Cortex of kidney (tissue), 1 donor: ENCODE measurements at places on chromosomes 11 and 22.

DNA sequence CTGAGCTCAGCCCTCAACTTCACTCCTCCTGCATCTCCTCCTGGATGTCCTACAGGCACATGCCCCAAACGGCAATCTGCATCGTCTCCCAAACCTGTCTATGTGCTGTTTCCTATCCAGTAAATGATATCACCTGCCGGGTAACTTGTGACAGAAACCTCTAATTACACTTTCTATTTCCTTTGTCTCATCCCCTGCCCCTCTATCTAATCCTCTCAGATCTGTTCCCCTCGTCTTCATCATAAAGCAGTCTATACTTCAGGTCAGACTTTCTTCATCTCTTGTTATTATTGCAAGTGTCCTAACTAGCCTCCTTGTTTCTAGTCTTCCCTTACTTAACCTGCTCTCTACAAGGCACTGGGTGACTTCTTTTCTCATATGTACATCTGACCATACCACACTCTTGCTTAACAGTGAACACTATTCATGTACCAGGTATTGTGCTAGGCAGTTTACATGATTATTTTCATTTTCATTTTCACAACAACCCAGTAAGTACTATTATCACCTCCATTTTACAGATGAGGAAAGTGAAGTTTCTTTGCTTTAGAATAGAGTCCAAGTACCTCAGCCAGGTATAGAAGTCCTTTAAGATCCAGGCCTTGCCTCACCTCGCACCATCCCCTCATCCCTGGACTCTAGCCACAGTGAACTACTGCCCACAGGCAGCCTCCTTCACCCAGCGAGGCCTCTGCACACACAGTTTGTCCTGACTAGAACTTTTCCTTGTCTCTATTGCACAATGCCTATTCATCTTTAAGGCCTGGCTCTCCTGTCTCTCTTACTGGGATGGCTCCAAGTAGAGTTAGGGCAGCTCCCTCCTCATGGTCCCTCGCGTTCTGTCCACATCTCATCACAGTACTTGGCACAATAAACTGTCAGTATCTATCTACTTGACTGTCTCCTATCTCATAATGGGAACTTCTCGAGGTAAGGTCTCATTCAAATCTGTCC is 22.1 kb upstream of the UCP3 start:
- DNase-seq, result no peak

- DNase-seq, result no peak
Measured at GRCh38 chr22:43249789-43250471, 63.0 kb upstream of the TTLL12 start.

- no peak for DNase-seq
Measured at GRCh38 chr11:72607496-72607895, 66.7 kb downstream of the PDE2A start.

- DNase-seq, result no peak
Measured at GRCh38 chr11:101202614-101203013, 73.0 kb upstream of the PGR start.

- DNase-seq, result no peak
Measured at GRCh38 chr22:45314786-45315185, 5.1 kb downstream of the FAM118A start.

- no peak for DNase-seq
Measured at GRCh38 chr11:16977136-16977993, 36.8 kb downstream of the PLEKHA7 start.

DNA sequence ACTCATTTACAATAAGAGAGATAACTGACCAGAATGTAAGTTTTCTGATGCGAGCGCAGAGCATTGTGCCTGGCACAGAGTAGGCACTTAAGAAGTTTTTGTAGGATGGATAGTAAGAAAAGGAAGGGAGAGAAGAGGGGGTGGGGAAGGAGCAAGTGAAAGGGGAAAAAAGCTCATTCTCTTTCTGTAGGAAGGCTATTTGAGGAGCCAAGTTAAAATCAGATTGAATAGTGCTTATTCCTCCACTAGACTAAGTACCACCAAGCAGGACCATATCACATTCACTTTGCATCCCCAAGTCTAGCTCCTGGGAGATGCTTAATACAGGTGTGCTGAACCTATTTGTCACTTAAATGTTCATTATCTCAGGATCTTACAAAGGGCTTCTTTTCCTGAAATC is 14.1 kb upstream of the CRKL start:
- no peak for DNase-seq

- no peak for DNase-seq
Measured at GRCh38 chr22:48301421-48301820, 1526.3 kb downstream of the BRD1 start.

DNA sequence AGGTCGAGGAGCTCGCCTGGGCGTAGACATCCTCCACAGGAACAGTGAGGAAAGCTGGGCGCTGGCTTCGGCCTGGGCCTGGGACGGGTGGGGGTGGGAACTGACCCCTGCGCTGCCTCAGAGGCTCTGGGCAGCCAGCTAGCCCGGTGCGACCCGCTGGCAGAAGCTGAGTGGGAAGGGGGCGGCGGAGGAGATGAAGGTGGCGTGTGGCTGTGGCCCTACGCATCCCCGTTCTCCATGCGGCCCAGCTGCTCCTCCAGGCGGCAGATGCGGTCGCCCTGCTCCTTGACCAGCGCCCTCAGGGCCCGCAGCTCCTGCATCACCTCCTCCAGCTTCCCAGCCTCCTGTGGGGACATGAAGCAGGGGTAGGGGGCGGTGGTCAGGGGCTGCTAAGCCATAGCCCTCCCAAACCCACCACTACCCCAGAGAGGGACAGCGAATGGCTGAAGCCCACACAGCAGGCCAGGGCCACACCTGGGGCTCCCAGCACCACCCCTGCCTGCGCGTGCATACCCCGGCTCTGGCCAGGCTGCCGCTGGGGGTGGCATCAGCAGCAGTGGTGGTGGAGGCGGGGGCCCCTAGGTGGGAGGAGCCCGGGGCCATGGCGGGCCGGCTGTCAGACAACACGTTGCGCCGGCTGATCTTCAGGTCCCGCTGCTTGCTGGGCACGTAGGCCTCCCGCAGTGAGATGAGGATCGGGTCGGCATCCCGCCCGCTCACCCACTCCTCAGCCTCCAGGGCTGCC is 848 bp upstream of the PTPRCAP start:
- no peak for DNase-seq

- DNase-seq, result no peak
Measured at GRCh38 chr11:129969920-129970319, 32.7 kb downstream of the PRDM10 start.

GRCh38 chr11:2525166-2525861 is 80.5 kb downstream of the KCNQ1 start:
- no peak for DNase-seq

GRCh38 chr22:48217596-48217995 is 1455.1 kb downstream of the TBC1D22A start:
- DNase-seq, result no peak

DNA sequence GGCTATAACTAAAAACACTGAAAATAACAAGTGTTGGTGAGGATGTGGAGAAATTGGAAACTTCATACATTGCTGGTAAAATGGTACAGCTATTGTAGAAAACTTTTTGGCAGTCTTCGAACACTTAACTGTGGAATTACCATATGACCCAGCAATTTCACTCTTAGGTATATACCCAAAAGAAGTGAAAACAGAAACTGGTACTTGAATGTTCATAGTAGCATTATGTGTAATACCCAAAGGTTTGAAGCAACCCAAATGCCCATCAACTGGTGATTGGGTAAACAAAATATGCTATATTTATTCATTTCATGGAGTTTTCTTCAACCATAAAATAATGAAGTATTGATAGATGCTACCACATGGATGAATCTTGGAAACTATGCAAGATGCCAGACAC is 40.8 kb upstream of the FTH1 start:
- no peak for DNase-seq

- DNase-seq, result no peak
Measured at GRCh38 chr11:130023204-130023603, 20.6 kb upstream of the PRDM10 start.

- DNase-seq, result no peak
Measured at GRCh38 chr11:126619516-126619915, 264.0 kb downstream of the ST3GAL4 start.

DNA sequence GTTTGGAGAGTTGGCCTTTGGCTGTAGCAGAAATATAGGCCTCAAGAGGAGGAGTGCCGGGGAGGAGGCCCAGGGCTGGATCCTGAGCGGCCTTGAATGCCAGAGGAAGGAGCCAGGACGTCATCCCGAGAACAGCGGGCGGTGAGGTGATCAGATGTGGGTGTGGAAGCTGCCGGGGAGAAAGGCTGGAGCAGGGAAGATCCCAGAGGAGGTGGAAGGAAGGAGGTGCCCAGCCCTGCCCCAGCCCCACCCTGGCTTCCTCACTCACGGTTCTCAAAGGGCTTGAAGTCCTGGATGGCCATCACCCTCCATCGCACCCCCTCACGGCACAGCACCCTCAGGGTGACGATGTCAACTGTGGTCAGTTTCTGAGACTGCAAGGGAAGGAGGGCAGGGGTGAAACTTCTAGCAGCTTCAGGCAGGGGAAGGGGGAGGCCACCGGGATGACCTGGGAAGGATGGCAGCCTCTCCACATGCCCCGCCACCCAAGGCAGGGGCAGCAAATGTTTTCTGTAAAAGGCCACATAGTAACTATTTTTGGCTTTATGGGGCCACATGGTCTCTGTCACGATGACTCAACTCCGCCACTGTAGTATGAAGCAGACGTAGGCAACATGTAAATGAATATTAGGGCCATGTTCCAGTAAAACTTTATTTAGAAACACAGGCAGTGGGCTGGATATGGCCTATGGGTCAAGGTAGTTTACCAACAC is 10.7 kb downstream of the IL2RB start:
- no peak for DNase-seq

DNA sequence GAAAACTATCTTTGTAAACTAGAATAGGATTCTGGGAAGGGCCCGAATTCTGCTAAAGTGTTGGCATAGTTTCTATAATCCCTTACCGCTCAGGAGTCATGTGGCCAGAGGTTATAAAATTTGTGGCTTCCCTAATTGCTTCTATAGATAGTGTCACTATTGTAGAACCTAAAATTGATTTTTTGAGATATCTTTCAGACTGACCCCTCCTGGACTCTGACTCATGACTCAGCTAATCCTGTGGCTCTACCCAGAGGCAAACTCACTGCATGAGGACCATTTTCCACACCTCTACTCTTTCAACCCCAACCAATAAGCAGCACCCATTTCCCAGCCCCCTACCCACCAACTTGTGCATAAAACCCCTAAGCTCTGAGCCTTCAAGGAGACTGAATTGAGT is 61.8 kb upstream of the PRSS23 start:
- no peak for DNase-seq

- no peak for DNase-seq
Measured at GRCh38 chr11:125433454-125434121, 62.5 kb downstream of the FEZ1 start.

DNA sequence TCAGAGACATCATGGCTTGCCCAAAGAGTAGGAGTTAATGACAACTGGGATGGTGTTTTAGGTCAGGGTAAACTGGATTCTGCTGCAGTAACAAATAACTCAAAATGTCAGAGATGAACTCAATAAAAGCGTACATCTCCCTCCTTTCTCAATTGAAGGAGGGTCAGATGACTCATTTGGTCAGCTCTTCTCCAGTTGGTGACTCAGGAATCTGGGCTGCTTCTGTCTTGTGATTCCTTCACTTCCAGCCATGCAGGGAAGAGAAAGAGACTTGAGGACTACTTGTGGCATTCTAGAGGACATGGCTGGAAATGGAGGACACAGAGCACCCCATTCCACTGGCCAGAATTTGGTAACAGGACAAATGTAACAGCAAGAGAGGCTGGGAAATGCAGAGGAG is 3.2 kb upstream of the SYT13 start:
- DNase-seq, result no peak

- DNase-seq, result no peak
Measured at GRCh38 chr11:72793076-72793424, 797 bp downstream of the STARD10 start.

DNA sequence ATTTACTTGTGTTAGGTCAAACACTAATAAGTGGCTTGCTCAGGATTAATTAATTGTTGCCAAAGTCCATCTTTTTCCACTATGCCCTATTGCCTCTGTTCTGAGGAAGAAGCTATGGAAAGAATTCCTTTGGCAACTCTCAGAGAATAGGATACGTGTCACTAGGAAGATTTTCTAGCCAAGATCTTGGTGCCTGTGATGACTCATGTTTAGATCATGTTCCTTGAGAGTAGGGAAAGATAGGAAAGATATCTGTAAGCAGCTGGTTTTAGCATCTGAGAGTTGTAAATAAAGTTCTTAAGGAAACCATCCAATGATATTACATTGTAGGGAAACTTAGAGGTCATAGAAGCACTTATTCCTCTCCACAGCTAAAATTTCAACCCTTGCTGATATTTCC is 15.7 kb downstream of the SLN start:
- DNase-seq, result no peak

- DNase-seq, result no peak
Measured at GRCh38 chr22:29914165-29914564, 31.2 kb downstream of the MTMR3 start.

DNA sequence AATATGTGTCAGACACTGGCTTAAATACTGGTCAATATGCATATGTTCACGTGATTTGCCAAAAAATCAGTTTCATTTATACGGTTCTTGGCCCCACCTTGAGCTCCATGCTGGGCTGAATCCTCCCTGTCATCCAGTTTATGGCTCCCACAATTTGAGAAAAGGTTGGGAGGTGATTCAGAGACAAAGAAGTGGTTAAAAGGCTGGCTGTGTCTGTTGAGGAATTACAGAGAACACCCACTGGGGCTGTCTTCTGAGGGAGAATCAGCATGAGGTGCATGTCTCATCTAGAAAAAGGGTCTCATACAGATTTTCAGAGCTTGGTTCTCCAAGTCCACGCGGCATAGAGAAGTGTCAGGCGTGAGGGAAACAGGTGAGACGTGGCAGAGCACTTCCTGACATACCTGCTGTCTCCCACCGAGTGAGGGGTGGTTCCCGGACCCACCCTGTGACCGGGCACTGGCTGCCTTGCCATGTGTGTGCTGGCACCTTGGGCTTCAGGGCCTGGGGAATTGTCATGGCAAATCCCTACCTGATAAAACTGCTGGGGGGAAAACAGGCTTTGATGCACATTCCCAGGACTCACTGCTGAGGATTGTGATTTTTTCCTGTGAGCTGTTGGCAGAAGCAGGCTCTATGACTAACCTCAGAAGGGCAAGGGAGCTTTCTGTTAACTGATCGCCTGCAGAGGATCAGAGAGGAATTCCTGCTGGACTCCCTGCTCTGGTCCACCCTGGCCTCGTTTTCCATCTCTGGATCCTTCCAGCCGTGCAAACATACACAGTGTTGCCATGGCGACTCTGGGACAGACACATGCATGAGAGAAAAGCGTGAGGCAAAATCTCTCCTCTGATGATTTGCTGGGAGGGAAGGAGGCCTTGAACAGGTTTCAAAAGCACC is 223.6 kb downstream of the ADAMTS15 start:
- DNase-seq, result no peak

- DNase-seq, result no peak
Measured at GRCh38 chr11:97356144-97356543, 966.3 kb downstream of the JRKL start.

GRCh38 chr11:92227230-92227814 is 2.7 kb downstream of the FAT3 start:
- DNase-seq, result no peak

- no peak for DNase-seq
Measured at GRCh38 chr22:23376256-23376655, 195.9 kb downstream of the BCR start.

GRCh38 chr11:133559833-133560471 is 27.7 kb upstream of the OPCML start:
- DNase-seq, result no peak

GRCh38 chr11:43907028-43907975 is 26.7 kb downstream of the ALKBH3 start:
- no peak for DNase-seq
